ENCODE measurements at places on chromosomes 16 and 17.

DNA sequence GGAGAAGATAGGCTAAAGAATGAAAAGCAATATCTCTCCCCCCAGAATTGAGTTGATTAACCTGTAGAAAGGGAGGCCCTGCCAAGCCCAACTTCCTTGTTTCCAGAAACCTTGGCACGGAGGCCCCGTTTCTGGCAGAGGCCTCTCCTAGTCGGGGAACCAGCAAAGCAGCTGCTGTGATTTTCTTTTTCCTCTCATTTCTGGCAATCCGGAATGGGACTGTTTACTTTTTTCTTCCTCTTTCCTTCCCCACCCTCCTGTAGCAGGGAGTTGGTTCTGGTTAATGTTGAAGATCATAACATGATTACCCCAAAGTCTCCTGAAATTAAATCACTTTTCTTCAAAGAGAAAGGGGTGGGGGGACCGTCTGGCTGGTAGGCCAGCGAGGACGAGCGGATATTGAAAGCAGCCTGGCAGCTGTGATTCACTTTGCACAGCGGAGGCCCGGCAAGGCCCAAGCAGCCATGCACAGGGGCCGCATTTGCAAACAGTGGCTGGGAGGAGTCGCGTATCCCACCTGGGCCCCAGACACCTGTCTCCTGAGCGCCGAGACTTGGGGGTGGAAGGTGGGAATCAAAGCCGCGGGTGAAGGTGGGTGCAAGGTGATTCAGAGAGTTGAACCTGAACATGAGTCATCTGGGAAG lies 51.5 kb downstream of the NTN1 start:
- DNase-seq: no peak

DNA sequence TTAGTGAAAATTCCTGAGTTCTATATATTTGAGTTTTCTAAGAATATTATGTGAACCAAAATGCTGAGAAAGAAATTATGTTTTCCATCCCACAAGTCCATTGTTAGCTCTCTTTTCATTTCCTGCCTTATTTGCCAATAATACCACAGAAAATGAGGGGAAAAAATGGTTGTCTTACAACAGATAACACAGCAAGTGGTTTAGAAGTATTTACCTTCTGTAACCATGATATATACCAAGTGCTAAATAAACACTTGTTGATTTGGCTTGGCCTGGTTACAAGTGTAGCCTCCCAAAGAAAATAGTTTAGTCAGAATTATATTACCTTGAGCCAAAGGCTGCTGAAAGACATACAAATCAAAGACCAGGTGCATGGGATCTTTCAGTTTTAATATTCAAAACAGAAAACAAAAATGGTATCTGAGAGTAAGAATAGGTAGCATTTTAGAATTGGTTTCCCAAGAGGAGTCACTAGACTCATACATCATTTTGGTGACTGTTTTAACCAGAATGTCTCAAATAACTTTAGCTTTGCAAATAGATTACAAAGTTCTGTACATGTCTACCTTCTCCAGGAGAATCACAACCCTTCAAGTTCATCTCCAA lies 439.8 kb upstream of the DYNLRB2 start:
- no peak for DNase-seq

- DNase-seq: no peak
Measured at GRCh38 chr17:72143245-72143644, 22.4 kb downstream of the SOX9 start.

- peak; percentile 64 for DNase-seq
Measured at GRCh38 chr16:28925386-28926228, 569 bp upstream of the RABEP2 start.

- DNase-seq: no peak
Measured at GRCh38 chr17:39979893-39980350, 685 bp upstream of the PSMD3 start.

- DNase-seq: no peak
Measured at GRCh38 chr16:50399411-50399810, 30.6 kb upstream of the BRD7 start.

DNA sequence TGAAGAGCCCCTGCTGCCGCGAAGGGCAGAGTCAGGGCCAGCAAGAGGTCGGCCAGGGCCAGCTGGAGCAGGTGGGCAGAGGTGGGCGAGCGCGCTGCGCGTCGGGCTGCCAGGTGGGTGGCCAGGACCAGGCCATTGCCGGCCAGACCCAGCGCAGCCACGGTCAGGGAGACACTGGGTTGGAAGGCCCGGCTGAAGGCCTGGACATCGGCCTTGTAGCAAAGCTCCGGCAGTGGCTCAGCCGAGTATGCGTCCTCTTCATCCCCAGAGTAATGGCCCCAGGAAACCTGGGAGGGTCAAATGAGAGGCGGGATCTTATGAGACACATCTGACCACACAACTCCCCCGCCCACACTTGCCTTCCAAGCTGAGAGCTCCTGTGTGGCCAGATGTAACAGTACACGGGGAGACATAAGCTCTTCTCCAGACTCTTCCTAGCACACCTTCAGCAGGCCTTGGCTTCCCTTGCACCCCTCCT lies 1.3 kb downstream of the CCR10 start:
- no peak for DNase-seq

DNA sequence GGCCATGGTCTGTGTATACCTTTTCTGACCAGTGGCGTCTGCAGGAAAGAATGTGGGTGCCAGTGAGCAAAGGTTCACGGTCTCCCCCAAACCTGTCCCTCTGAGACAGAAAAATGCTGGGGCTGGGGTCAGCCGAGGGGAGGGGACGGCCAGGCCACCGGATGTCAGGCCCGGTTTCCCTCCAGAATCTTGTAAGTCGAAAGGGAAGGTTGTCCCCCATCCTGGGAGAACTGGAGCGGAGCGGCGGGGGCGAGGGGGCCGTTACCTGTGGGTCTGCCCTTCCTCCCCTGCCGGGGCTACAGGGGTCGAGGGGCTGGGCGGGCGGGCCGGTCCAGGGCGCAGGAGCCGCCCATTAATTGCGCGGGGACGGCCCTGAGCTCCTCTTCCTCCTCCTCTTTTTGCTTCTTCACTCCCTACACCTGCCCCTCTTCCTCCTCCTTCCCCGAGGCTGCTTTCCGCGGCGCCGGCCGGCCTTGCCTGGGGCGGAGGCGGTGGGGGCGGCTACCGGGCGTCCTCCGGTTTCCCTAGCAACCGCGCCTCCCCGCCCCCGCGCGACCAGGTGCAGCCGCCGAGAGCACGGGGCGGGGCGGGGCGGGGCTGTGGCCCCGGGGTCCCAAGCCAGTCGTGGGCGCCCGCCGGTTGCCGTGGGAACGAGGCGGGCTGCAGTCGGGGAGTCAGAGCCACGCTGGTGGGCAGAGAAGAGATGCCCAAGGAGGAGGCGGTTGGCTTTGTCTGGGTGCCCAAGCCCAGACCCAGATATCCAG lies at the start of gene MARCHF10:
Gene MARCHF10, minus strand, starts transcription at position 503 of the 764 bp plus-strand sequence. CDS start 6,579 bp downstream, outside the sequence.
- no peak for DNase-seq

DNA sequence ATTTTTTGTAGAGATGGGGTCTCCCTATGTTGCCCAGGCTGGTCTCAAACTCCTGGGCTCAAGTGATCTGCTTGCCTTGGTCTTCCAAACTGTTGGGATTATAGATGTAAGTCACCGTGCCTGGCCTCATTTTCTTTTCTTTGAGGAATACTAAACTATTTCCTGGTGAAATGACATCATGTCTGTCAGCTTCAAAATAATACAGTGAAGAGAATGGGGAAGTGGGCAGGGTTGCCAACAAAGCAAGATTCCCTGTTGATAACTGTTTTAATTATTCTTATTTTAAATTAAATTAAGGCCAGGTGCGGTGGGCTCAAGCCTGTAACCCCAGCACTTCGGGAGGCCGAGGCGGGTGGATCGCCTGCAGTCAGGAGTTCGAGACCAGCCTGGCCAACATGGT lies 21.1 kb downstream of the PIPOX start:
- DNase-seq: no peak

DNA sequence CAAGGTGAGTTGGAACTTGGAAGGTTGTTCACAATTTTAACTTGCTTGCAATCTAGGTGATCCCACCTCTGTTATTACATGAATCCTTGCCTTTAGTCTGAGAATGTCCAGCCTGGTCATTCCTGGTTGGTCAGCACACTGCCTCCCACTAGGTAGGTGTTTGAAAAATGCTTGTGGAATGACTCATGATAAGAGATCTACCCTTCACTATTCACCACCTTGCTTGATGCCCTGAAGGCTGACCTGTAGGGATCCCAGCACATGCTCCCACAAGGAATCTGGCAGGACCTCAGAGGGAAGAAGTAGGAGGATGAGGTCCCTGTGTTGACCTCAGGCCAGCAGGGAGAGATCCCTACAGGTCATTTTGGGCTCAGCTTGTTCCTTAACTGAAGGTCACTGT lies 30.2 kb upstream of the ABCA3 start:
- DNase-seq: no peak

DNA sequence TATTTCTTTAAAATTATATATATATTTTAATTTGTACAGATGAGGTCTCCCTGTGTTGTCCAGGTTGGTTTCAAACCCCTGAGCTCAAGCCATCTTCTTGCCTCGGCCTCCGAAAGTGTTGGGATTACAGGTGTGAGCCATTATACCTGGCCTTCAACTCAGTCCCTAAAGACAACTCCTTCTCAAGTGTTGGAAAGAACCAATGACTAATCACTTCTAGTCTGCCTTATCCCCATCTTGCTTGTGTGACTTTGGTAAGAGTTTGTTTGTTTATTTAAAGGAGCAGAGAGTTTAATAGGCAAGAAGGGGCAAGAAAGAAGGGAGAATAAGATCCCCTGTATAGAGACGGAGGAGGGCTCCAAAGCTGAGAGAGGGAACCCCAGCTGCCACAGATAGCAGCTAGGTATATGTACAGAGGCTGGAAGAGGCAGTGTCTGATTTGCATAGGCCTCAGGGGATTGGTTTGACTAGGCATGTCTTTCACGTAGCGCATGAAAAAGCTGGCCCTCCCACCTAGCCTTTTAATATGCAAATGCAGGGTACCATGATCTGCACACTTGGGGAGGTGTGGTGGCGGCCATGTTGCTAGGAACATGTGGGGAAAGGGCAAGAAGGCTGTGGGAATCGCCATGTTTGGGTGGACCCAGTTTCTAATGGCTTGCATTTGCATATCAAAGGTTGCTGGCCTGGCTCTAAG lies 21.5 kb downstream of the ABCC1 start:
- no peak for DNase-seq

DNA sequence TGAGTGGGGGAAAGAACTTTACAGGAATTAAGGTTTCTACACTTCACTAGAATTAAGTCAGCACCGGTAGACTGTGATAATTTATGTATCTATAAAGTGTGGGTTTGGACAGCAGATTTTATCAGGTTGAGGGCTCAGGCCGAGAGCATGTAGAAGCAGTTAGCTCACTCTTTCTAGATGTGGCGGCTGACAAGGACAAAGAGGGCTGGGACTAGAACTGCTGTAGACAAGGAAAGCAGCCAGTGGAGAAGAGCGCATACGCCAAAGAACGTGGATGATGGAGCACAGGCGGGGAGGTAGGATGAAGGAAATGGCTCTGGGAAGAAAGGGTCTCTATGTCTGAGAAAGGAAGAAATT lies 504 bp upstream of the GOSR1 start:
- DNase-seq: peak; percentile 5

GRCh38 chr17:71438631-71439146 lies 682.1 kb upstream of the SOX9 start:
- no peak for DNase-seq

All from stimulated activated CD4-positive, alpha-beta T cell treated with anti-CD3 and anti-CD28 coated beads, TNF-alpha, amount 100 ng/mL, for 24 hours (primary cell).